ENCODE measurements at places on chromosomes 2 and 18.

DNA sequence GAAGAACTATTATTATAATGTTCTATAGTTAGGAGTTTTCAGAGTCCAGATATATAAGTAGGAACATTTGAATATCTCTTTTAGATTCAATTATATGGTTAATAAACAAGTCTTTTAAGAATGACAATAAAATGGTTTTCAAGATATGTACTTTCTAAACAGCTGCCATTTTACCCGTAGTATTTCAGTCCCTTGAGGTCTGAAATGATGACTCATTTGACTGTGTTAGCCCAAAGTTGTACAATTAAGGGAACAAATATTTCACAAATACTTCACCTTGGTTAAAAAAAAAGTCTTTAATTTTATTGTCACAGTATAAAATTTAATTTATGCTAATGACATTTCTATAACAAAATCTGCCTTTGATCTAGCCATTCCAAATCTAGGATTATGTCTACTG lies 91.6 kb upstream of the TANK start:
- no peak for DNase-seq

DNA sequence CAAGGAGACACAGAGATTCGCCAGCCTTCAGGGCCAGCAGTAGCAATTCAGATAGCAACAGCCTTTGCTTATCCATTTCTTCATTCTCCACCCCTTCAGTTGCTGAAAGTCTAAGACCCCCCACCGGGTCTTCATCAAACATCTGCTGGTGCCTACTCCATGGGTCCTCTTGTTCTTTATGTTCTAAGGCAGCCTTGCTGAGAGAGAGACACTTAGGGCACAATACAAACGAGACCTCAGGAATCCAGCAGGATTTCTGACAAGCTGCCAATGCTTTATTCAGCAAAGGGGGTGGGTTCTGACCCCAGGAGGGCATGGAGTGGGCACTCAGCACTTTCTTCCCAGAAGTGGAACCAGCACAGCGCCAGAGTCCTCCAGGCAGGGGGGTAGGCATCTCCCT lies 36.2 kb upstream of the CNGA3 start:
- no peak for DNase-seq

DNA sequence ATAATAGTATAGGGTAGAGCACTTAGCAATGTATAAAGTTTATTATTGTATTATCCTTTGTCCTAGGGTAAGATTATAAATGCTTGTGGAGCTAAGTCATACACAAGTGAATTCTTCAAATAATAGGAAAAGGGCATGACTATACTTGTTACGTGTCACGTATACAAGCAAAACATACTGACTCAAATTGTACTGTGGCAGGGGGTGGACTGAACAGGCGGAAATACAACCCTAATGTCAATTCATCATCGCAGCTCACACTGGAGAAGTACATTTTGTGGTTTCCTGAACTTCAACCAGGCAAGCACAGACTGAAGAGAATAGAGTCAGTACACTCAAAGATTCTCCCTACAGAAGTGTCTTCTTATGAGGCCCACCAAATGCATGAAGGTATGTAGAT lies 201.0 kb downstream of the MBD2 start:
- DNase-seq = no peak

GRCh38 chr2:67846370-67847070 lies 216.3 kb downstream of the C1D start:
- no peak for DNase-seq

DNA sequence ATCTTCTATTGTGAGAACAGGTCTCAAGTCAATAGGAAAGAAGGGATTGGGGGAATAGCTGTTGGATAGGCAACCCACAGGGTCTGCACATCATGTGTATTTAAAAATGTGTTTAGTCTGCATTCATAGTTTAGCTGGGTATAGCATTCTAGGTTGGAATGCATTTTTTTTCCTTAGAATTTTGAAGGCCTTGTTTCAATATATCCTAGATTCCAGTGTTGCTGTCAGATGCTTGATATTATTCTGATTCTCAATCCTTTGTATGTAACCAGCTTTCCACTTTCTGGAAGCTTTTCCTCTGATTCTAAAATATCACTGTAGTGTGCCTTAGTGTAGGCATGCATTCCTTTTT lies 9.0 kb upstream of the ATP8B1 start:
- no peak for DNase-seq

DNA sequence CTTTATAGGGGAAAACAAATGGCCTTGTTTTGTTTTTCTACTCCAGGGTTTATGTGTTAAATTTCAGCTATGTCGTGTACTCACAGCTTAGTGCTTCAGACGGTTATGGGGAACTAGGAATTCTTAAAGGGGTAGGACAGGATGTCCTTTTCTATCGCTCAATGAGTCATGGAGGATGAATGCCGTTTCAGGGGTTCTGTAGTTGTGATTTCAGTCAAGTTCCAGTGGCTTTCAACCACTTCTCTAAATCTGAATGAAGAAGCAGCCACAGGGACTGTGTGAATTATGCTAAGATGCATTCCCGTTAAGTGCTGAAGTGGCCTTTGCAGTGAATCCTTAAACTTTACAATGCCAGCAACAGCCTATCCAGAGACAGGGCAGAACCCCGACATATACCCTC lies 1231.7 kb upstream of the ZEB2 start:
- no peak for DNase-seq

DNA sequence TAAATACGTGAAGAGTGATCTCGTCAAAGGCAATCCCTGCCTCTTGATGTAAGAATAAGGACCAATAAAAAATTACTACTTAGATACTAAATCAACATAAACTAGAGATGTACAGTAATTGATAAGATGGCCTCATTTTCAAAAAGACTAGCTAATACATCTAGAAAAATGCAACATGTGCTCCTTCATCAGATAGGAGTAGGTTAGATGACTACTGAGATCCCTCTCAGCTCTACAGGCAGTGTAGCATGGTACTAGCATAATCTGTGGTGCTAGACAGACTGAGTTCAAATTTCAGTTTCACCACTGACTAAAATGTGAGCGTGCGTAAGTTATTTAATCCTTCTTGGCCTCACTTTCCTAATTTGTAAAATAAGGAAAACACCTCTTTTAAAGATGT lies 82.6 kb upstream of the FRZB start:
- DNase-seq = no peak

DNA sequence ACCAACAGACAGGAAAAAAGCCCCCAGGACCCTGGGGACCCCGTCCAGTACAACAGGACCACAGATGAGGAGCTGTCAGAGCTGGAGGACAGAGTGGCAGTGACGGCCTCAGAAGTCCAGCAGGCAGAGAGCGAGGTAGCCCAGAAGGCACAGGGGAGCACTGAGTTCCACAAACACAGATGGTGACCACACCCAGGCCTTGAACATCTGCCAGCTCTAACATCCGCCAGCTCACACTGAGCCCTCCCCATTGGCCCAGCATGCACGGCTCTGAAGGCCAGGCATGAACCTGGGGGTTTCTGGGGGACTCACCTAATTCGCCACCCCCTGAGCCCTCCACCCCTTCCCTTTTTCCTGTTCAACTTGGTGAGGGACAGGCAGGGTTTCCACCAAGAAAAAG lies 25.6 kb upstream of the PRLH start:
- no peak for DNase-seq

DNA sequence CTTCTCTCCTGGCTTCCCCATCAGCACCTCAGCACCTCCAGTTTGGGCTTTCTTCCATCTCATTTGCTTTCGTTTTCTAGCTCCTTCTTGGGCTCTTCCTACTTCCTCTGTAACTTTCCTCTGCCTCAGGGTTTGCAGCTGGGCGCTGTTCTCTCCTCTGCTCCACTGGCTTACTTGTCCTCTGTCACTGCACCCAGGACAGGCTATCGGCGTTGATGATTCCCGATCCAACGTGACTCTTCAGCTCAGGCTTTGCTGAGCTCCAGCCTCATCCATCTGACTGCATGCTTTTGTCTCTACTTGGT lies 362.4 kb downstream of the CYRIA start:
- DNase-seq = no peak

DNA sequence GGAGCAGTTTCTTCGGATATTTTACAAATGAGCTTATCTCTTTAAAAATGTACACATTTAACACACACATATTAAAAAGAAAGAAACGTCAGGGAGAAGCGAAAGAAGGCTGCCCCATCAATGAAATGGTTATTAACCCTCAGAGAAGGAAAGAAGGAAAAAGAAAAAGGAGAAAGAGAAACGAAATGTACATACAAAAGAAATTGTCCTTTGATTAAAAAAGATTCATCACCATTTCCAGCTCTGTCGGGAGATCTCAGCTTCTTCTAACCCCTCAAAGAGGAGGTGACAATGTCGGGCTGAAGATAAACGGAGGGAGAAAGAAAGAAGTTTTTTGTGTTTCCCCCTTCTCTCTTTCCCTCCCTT lies 1.5 kb downstream of the IKZF2 start:
- no peak for DNase-seq

DNA sequence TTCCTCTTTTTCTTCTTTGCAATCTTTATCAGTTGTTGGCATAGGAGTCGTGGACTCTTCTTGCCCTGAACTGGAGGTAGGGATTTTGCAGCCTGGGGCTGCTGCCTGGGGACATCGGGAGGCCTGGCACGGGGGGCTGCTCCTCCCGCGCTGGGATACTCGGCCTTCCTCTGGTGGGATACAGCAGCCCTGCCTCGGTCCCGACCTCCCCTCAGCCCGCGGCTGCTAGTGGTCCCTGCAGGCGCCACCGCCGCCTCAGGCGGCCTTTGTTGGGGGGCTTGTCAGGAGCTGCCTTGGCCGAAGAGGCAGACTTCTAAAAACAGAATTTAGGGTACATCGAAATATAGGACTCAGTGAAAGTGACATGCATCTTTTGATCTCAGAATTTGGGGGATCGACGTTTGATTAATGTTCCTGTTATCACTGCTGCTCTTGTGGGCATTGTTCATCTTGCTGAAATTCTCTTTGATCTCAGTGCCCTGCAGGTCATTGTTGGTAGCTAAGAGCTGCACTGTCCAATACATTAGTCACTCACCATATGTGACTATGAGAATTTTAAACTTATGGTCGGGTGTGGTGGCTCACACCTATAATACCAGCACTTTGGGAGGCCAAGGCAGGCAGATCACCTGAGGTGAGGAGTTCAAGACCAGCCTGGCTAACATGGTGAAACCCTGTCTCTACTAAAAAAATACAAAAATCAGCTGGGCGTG lies 16.3 kb downstream of the POLR2D start:
- DNase-seq = no peak

DNA sequence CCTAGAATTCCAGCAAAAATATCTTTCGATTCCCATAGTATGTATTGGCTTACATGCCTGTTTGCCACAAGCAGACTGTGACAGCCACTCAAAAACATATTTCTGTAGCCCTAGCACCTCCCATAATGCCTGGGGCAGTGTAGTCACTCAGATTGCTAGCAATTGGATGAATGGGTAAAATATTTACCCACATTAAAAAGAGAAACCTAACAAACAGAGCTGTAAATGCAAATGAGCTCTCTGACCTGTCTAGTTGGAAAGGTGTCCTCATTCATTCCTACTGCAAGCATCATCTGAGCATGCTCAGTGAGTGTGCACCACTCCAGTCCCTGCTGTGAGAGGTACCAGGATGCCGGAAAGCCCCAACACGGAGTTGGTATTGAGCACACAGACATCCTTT lies 234.0 kb upstream of the RAB12 start:
- no peak for DNase-seq

DNA sequence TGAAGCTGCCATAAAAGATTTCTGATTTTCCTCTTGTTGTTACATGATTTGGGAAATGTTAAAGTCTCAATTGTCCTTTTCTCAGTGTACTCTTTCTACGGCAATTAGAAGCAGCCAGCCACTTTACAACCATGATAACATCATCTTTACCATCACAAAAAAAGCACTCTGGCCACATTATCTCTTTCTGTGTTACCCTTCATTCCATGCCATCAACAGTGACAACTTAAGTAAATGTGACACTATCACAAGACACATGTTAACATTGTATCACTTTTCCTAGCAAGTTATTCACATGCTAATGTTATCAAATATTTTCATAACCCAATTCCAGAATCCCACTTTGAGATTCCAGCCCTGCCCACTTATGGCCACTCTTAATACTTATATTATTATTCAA lies 131.2 kb downstream of the TMX3 start:
- DNase-seq = no peak

GRCh38 chr2:181891258-181891965 lies at the start of gene ITPRID2:
Gene ITPRID2, plus strand, starts transcription at chr2:181891730. Its CDS starts 337 bp downstream, at chr2:181892067.
- peak; percentile 42 for DNase-seq

GRCh38 chr2:50443868-50444630 lies 587.9 kb downstream of the NRXN1 start:
- DNase-seq = no peak

GRCh38 chr2:197600306-197600705 lies 75.1 kb downstream of the RFTN2 start:
- no peak for DNase-seq

DNA sequence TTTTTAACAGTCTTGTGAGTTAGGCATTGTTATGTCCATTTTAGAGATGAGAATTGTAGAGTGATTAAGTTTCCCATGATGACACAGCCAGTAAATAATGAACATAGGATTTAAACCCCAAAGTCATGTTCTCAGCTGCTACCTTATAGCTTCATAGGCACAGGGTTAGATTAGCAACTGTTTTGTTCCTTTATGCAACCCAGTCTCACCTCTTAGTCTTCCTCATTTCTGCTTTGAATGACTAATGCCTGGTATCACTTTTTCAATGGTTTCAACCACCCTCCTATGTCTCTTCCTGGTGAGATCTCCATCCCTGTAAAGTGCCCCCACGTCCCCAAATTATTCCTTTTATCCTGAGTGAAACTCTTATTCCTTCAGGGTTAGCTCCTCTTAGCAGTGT lies 44.3 kb downstream of the MFSD6 start:
- no peak for DNase-seq

DNA sequence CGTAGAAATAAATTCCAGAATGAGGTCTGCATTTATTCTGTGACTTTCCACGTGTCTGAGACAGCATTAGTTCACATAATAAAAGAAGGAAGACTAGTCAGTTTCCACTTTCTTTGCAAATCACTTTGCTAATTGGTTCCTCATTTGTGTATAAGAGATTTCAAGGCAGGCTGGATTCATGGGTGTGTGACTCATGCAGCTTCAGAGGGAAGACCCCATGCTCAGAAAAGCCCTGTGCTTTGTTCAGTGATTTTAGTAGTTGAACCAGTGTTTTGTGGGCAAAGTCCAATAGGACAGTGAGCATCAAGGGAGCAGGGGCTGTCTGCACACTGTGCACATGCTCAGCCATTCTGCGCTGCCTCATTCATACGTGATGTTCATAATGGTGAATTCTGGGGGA lies 297.8 kb downstream of the DLGAP1 start:
- no peak for DNase-seq

GRCh38 chr2:20397811-20398447 lies 47.3 kb upstream of the PUM2 start:
- no peak for DNase-seq

- no peak for DNase-seq
Observed at GRCh38 chr18:63570721-63571120, 16.4 kb upstream of the SERPINB13 start.

GRCh38 chr2:216781709-216782108 lies 78.2 kb downstream of the TNP1 start:
- no peak for DNase-seq

- DNase-seq = no peak
Observed at GRCh38 chr18:35817604-35818352, 154.7 kb upstream of the RMP24 start.

- no peak for DNase-seq
Observed at GRCh38 chr18:41416044-41416443, 539.0 kb upstream of the PIK3C3 start.

GRCh38 chr2:72003796-72004195 lies 143.9 kb downstream of the CYP26B1 start:
- no peak for DNase-seq

GRCh38 chr2:198660501-198660900 lies 797.2 kb downstream of the SATB2 start:
- no peak for DNase-seq
